ENCODE measurements at places on chromosomes 7 and 10.

DNA sequence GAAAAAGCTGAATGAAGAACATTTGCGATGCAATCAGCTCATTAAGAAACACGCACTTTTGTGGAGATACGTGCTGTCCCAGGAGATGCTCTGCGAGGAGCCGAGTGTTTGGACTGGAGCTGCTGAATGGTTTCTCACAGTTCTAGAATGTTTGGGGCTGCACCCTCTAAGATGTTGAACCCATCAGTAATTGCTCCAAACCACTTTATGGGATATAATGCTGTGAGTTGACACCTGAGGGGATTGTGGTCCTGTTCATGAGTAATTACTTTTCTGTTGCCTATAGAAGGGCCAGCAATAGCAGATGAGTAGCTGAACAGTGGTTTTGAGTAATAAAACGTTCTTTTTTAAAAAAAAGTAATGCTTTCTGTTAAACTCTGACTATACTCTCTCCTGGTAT is 63.1 kb downstream of the IKZF1 start:
- DNase-seq: no peak

GRCh38 chr10:5818894-5819293 is 5.7 kb upstream of the GDI2 start:
- no peak for DNase-seq

- DNase-seq: no peak
Measured at GRCh38 chr7:13518738-13519137, 470.7 kb downstream of the ETV1 start.

GRCh38 chr10:114301951-114302710 is 63.1 kb downstream of the VWA2 start:
- DNase-seq: no peak

- DNase-seq: no peak
Measured at GRCh38 chr10:60430017-60430416, 40.3 kb upstream of the ANK3 start.

- DNase-seq: no peak
Measured at GRCh38 chr10:124874-125273, 10.4 kb upstream of the ZMYND11 start.

GRCh38 chr10:103479135-103479534 is at the start of gene CALHM3:
Gene CALHM3, minus strand, starts transcription at chr10:103479240. Its CDS starts 208 bp downstream, at chr10:103479032.
- DNase-seq: no peak

GRCh38 chr10:127973791-127974311 is 66.9 kb downstream of the PTPRE start:
- DNase-seq: no peak

DNA sequence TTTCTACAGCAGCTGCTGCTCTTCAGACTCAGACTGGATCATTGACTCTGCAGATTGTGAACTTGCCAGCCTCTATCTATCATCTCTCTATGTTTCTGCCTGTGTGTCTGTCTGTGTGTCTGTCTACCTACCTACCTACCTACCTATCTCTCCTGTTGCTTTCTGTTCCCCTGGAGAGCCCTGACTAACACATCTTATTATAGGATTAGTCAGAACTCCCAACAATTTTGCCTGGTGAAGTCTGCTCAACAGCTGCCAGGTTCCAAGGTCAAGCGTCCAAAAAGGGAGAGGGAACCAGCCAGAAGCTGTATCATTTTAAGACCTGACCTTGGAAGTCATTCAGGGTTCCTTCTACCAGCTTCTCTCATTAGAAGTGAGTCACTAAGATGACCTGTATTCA is 579.0 kb upstream of the DPP6 start:
- no peak for DNase-seq

GRCh38 chr7:44762300-44762699 is 13.7 kb downstream of the ZMIZ2 start:
- no peak for DNase-seq

GRCh38 chr7:109158246-109158645 is 588.6 kb downstream of the DNAJB9 start:
- DNase-seq: no peak

- no peak for DNase-seq
Measured at GRCh38 chr10:71015674-71016073, 127.3 kb upstream of the PCBD1 start.

GRCh38 chr7:142581341-142581740 is 167.9 kb upstream of the PRSS1 start:
- peak; percentile 16 for DNase-seq

DNA sequence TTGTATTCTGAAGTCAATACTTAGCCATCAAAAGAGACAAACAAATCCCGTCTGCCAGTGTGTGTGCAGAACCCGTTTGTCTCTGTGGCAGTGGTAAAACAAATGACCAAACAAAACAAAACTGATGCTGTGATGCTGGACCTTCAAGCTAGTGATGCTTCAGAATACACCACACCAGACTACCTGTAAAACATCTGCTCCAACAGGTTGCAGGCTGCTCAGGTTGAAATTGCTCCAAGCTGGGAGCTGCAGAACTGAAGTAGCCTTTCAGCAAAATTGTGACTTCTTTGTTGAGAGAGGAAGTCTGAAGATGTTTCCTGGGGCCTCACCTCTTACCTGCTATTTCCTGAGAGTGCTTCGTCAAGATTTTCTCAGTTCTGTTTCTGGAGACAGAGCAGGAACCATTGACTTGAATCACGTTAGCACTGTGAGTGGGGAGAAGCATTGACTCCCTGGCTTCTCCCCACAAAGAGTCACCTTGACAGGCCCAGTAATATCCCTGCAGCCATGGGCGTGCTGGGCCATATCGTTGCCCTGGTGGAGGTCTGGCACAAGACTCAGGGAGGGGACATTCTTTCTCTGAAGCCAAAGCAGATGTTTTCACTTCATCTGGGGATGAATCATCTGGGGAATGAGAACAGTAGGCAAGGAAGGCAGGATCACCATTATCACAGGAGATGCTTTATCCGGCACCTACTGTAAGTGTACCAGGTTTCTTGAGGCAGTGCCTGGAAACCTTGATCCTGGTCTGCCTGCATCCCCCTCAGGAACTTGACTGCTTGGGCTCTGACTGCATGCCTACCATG is 80.2 kb downstream of the RBM20 start:
- DNase-seq: peak; percentile 15

DNA sequence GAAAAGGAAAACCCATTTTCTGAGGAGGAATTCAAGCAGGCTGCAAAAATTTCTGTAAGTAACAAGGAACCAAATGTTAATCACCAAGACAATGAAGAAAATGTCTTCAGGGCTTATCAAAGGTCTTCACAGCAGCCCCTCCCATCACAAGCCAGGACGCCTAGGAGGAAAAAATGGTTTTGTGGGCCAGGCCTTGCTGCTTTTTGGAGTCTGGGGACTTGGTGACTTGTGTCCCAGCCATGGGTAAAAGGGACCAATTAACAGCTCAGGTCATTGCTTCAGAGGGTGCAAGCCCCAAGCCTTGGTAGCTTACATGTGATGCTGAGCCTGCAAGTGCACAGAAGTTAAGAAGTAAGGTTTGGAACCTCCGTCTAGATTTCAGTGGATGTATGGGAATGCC is 55.7 kb upstream of the FOXP2 start:
- no peak for DNase-seq

DNA sequence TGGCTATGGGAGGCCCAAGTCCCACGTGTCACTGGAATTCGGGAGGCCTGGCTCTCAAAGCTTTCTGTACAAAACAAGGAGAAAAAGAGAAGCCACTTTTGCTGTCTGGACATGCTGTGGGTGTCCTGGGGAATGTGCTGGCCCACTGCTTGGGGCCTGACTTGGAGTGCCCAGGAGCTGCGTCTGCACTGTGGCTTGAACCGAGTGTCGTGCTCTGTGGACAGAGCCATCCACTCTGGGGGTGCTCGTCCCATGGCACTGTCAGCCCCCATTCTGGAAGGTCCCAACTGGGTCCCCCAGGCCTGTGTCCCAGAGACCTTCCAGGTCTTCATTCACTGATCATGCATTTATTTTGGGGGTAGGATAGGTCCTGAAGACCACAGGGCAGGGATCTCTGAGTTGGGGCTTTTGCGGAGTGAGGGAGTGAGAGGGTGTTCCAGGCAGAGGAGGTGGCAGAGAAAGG is 138.0 kb downstream of the LHPP start:
- no peak for DNase-seq

GRCh38 chr7:143979359-143979758 is 20.8 kb upstream of the OR6B1 start:
- no peak for DNase-seq

GRCh38 chr10:5694573-5694972 is 9.9 kb downstream of the TASOR2 start:
- no peak for DNase-seq

GRCh38 chr7:47730142-47730541 is 148.2 kb upstream of the TNS3 start:
- no peak for DNase-seq

- no peak for DNase-seq
Measured at GRCh38 chr7:155305231-155305904, 7.7 kb downstream of the INSIG1 start.

DNA sequence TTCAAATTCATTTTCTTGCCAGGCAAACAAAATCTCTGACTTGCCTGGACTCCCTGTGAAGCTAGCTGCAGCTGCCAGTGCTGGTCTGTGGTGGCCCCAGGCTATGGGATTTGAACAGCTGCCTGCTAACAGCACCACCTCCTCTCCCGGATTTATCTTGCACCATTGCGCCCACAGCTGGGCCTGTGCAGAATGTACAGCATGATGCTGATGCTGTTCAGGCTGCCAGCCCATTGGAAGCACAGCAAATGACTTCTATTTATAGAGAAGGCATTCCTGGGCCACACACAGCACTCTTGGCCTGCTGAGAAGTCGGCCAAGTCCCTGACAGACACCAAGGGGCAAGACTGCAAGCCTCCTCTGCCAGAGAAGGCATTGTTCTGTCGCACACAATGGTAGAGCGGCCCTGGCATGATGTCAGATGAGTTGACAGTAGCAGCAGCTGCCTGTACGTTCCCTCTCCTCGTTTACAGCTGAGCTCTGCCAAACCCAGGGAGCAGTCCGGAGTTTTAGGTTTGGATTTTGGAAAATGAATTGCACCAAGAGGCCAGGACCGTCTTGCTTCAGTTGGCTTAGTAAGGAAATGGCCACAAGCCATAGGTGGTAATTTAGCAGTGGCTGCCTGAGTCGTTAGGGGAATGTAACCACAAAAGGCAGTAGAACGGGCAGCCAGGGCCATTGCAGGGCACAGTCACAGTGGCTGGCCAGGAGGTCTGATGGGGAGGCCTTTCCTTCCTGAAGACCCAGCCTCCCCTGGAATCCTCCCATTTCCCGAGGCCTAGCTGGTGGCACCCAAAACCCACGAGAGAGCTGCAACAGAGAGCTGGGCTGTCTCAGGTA is 38.5 kb downstream of the MTURN start:
- DNase-seq: no peak

GRCh38 chr7:128032605-128033235 is 1.5 kb upstream of the LRRC4 start:
- no peak for DNase-seq
